ENCODE measurements at places on chromosomes 4 and X.

DNA sequence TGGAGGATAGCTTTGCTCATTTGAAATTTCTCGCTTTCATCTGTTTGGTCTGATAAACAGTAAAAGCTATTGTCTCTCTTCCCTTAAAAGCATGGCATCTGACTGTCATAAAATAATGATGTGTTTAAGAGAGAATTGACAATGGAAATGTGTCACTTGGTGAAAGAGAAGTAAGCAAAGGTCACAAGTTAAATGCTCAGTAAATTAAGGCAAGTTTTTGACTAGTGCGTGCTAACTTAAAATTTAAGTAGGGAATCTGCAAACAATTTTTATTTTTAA lies 161.6 kb upstream of the ANKRD50 start:
- no peak for DNase-seq

- DNase-seq, result no peak
These were observed 221.7 kb downstream of the APBB2 start for GRCh38 chr4:40992472-40993295.

DNA sequence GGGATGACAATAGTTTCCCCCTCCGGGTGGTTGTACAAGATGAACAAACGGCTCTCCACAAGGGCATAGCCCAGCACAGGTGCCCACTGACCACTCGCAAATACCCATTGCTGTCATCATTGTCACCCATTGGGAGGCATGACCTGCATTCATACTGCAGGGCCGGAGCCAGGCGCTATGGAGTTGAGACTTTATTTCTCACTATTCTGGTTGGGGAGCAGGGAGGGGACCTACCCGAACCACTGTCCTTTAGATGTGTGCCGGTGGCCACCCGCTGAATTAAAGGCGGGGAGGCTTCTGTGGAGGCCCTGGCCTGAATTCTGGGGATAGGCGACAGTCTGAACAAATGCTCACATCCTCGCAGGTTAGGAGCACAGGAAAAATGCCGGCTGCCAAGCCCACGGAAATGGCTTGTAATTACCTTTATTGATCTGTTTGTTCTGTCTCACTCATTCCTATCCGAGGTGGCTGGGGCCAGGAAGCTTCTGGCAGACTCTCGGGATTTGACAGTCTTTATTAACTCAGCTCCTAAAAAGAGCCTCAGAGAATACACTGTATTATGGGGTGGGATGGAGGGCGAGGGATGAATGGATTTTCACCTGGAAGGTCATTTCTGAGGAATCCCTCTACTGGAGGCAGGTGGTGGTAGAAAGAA lies 125.1 kb upstream of the PSAPL1 start:
- DNase-seq, result no peak

DNA sequence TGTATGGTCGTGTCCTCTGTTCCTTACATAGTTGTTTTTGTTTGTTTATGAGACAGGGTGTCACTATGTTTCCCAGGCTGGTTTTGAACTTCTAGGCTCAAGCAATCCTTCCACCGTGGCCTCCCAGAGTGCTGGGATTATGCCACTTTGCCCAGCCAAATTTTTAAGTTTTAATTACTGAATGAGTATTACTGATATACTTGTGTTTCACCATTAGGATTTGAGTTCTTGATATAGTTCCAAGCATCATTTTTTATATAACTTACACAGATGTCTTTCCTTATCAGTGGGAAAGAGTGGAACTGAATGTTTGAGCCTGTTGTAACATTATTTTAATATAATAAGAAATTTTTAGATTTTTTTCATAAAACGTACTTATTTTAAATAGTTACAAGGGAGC lies 20.4 kb downstream of the TMEM165 start:
- DNase-seq, result no peak

DNA sequence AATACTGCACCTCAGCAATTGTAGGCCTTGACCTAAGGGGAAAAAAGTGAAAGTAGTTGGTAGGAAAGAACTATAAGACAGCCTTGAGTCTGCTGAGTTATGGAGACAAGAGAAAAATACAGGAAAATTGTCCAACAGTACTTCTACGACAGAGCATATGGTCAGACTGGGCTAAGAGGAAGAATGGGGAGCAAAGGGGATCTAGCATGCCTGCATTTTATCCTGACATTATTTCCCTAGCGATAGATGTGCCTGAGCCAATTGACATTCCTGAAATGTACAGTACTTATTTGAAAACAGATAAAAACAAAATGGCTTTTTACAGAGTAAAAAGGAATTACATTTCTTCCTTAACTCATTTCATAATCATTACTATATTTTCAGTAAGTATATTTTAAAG lies 22.2 kb downstream of the GUCY1A1 start:
- no peak for DNase-seq

DNA sequence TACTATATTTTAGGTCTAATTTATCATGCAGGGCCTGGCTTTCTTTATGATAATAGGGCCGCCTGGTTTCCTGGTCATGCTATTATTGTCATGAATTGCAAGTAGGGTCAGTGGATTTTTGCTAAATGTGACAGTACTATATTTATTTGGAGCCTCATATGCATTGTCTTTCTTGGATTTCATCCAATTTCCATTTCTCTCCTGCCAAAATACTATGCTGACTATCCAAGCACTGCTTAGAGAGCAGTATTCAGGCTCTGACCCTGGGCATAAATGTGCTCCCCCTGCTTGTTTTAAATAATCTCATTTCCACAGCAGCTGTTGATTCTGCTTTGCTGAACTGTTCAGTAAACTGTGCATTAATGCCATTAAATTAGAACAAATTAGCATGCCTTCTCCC lies 269.3 kb downstream of the GPM6A start:
- no peak for DNase-seq

DNA sequence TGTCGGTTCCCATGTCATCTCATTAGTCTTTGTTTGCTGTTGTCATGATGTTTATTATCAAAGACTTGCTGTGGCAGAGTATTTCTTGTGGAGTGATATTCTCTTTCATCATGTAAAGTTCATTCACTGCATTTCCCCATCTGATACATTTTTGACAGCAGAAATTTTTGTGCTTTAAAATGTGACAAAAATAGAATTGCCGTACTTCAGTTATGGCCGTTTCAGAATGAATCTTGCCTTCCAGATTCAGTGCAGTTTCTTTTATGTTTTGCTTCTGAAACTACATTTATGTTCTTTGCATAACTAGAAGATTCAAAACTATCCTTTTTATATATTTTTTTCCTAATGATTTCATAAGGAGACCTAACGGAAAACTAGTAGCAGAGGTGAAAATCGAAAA lies 10.0 kb downstream of the CSTF2 start:
- no peak for DNase-seq

DNA sequence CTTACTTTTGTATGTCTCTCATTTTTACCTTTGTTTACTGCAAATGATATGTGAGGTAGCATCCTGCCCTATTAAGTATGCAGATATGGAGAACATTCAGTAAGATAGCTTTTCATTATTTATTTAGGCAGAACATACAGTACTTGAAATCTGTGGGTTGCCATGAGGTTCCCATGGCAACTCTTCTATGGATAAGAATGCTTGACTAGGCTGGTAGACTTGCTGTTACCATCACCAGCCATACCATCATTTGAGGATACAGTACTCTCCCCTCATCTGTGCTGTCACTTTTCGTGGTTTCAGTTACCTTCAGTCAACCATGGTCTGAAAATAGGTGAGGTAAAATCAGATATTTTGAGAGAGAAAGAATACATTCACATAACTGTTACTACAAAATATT lies 56.7 kb downstream of the NAF1 start:
- no peak for DNase-seq

- no peak for DNase-seq
These were observed 59.9 kb downstream of the AFF1 start for GRCh38 chr4:86994686-86995085.

GRCh38 chrX:16654093-16654492 lies 4.1 kb downstream of the S100G start:
- no peak for DNase-seq

DNA sequence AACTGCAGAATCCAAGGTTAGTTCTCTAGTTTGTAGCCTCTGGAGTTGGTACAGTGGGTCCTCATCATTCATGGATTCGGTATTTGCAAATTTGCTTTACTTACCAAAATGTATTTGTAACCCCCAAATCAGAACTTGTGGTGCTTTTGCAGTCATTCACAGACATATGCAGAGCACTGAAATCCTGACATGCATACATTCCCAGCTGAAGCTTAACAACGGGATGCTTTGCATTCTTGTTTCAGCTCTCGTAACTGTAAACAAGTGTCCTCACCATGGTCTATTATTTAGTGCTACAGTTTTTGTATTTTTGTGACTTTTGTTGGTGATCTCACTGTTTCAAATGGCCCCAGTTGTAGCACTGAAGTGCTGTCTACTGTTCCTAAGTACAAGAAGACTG lies 16.1 kb downstream of the BEND4 start:
- no peak for DNase-seq

DNA sequence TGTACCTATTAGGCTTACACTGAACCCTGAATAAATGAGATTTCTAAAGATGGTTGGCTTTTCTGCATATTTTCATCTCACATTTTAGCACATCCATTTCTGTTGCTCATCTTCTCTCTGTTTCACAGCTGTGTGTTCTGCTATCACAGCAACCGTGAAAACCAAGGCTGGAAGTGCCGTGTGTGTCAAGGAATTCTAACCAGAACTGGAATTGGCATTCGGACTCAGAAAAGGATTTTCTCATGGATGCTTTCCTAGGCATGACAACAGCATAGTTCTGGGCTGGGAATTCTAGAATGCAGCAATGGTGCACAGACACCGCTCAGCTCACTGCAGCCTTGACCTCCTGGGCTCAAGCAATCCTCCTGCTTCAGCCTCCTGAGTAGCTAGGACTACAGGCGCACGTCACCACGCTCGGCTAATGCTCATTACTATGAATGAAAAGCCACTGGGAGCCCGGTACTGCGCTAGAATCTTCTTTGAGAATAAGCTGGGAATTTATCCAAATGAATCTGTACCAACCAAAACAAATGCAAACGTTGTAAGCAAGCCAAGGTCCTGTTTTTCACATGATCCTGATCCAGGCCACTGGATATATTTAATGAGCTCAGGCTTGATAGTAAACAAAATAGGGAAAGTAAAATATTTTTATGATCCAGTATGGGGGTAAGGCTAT lies 105.2 kb downstream of the RBM47 start:
- DNase-seq, result no peak

- peak; percentile 57 for DNase-seq
These were observed 185.4 kb downstream of the OR13H1 start for GRCh38 chrX:131729295-131729694.

GRCh38 chrX:63330681-63331080 lies 20.5 kb downstream of the SPIN4 start:
- DNase-seq, result no peak

- no peak for DNase-seq
These were observed 25.9 kb downstream of the C4orf50 start for GRCh38 chr4:5992171-5992827.

- no peak for DNase-seq
These were observed 69.8 kb upstream of the SLC7A11 start for GRCh38 chr4:138311771-138312535.

DNA sequence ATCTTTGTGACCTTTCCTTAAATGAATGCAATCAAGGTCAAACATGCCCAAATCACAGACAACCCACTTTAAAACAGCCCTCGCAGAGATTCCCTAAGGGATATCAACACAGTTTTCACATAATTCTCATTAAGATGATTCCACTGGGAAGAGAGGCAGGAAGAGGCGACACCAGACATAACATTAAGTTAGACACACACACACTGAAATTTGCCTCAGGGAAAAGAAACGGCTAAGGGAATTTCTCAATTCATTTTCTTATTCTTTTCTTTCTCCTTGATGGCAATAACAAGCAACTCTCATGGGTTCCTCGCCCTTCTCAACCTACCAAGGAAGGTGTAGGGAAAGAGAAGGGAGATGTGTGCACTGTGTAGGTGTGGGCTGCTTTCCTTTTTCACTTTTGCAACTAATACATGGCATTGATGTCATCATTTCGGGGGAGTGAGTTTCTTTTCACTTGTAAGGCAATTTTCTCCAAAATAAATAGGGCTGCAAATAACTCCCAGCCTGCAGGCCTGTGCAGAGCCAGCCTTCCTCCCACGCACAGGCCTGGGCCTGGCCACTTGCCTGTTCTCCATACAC lies 41.4 kb downstream of the SOD3 start:
- no peak for DNase-seq

DNA sequence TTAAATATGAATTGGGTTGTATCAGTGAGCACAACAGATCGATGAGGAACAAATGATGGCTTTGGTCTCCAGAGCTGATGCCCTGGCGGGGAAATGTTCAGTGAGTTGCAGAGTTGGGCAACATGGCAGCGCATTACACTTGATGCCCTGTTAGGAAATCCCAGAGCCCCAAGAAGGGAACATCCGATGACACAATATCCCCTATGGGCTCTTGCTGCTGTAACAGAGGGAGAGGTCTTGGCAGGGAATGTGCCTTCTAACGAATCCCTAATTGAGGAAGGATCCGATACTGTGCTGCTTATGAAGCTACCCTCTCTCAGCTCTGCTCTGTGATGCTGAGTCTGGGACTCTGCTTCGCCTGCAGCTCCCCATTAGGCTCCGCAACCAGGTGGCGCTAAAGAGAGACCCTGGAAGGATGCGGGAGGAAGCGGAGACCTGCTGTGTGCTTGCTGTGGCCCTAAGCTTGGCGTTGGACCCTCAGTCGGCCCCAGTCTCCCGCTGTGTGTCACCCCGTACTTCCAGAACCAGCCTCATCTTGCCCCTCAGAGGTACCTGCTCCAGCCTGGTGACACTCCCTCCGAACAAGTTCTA lies 38.9 kb downstream of the PDHA1 start:
- DNase-seq, result no peak

DNA sequence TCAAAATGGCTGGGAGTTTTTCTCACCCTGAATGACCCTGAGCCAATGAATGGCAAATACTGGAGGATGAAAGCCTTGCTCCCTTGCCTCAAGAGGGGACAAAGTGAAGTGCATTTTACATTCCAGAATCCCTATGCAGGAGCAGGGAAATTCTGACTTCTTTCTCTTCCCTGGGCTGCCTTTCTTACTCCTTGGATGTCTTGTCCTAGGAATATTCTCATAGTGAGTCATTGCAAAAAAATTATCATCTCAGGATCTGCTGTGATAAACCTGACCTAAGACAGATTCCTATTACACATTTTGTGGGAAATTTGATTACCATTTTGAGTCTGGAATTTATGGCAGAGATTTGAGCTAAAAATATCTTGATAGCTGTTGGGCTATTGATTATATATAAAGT lies 199.9 kb downstream of the TMA16 start:
- no peak for DNase-seq

DNA sequence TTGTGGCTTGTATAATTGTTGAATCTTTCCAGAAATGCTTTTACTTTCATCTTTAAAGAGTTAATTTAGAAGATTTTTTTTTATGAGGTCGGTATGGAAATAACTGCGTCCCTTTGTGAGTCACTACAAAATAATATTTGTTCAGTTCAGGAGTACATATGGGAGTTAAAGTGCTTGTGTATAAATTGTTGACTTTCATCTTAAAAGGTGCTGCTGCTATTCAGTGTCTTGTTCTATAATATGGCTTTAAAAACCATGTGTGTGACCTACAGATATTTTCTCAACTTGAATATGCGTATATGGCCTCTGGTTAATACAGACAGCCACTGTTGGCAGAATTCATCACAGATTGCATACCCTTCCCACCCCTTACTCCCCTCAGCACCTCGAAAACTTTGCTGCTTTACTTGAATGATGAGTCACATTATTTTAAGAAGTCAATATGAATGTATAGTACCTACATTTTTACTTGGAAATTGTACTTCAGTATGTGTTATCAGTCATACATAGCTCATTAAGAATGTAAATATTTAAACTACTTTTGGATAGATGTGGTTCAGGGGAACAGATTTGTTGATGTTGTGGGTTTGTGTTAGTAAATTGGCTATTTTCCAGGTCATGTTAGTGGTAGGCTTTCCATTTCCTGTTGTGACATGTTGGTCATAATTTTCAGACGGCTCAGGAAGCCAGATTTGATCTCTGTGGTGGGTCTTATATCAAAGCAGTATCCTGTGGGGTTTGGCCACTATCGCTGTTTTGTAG lies 1.5 kb downstream of the CLCN3 start:
- no peak for DNase-seq

Measured in stimulated activated CD8-positive, alpha-beta memory T cell treated with anti-CD3 and anti-CD28 coated beads, Interleukin-7, amount 100 ng/mL, for 1 hour (primary cell).